ENCODE measurements at places on chromosomes 6 and 20.

GRCh38 chr6:55445648-55446204 is 118.5 kb downstream of the GFRAL start:
- no peak for DNase-seq

GRCh38 chr6:140366991-140367390 is 992.5 kb upstream of the CITED2 start:
- no peak for DNase-seq

- no peak for DNase-seq
These were observed 34.4 kb downstream of the NR2E1 start for GRCh38 chr6:108200186-108200585.

DNA sequence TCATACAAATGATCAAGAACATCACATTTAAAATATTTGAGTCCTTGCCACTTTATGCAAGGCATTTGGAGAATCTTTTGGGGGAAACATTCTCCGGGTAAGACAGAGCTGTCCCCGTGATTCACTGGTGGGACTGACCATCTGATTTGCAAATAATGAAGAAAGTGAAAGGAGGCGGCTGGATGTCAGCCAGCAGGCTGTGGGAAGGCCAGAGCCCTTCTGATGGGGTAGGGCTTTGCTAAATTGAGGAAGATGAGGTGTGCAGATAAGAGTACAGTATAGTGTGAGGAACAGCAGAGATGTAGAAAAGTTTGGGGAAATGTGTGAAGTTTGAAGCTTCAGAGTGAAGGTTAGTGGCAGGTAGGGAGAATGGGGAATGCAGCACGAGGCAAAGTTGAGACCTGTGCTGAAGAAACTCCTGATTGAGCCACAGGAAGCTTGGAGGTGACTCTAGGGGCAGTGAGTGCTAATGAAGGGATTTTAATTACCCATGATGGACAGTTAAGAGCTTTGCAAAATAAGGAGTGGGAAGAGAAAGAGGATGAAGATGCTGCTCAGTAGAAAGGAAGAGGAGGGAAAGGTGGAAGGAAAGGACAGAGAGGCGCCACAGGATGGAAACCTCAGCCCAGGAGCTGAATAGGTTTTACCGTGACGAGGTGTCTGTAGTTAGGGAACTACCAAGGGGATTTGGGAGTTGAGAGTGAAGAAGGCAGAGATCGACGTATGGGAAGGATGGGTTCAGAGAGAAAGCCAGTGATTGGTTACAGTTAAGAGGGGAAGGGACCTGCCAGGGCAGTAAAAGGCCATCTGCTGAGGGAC is 68.7 kb downstream of the SNX9 start:
- no peak for DNase-seq

GRCh38 chr20:23163562-23163961 is 77.4 kb upstream of the CD93 start:
- no peak for DNase-seq

- DNase-seq: no peak
These were observed 568.2 kb downstream of the HDGFL1 start for GRCh38 chr6:23137611-23138010.

DNA sequence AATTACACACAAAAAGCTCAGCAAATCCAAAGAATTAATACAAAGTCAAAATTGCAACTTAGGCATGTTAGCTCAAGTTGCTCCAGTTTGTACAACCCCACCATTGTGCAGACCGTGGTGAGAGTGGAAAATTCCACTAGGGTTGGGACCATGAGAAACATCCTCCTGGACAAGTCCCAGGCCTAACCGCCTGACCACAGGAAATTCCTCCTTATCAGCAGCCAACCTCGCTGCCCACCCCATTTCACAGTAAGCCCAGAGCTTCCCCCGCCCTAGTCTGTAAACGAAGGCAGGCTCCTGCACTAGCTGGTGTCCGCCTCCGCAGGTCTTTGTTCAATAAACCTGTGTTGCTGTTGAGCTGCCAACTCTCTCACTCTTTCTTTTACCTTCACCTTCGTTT is 1023.3 kb downstream of the EYS start:
- no peak for DNase-seq

GRCh38 chr6:18380158-18380836 is 6.9 kb upstream of the RNF144B start:
- no peak for DNase-seq

- no peak for DNase-seq
These were observed 49.8 kb upstream of the ENPP5 start for GRCh38 chr6:46220352-46221221.

GRCh38 chr6:38637756-38638155 is 2.0 kb downstream of the BTBD9 start:
- DNase-seq: no peak

- no peak for DNase-seq
These were observed 981.3 kb upstream of the FLRT3 start for GRCh38 chr20:15318682-15319081.

DNA sequence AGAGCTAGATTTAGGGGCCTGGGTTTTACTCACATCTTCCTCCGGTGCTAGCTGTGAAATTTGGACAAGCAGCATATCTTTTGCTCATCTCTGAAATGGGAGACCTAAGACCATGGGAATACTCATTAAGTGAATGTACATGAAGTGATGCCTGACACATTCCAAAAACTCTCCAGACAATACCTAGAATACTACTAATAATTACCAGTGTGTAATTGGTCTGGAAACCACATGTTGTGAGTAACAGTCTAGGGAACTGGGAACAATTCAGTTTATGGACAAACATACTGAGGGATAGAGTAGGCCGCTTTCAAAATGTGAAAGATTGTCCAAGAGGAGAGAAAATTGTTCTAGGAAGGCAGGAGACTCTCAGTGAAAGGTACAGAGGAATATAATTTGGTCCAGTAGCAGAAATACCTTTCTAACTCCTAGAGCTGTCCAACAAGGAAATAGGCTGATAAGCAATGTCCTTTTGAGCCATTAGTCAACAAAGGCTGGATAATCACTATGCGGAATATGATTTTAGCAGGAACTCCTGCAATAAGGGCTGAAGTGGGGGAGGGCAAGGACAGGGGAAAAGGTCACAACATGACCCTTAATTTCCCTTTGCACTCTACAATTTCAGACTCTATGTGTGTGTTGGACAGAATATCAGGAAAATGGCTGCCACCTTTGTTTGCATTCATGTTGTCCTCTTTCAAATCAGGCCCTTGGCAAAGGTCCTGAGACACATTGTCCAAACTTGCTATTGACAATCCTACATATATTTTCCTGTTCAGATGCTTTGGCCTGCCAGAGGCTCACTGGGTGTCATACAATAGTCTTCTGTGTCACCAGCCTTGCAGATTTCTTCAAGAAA is 315.4 kb downstream of the PLCB1 start:
- DNase-seq: no peak

DNA sequence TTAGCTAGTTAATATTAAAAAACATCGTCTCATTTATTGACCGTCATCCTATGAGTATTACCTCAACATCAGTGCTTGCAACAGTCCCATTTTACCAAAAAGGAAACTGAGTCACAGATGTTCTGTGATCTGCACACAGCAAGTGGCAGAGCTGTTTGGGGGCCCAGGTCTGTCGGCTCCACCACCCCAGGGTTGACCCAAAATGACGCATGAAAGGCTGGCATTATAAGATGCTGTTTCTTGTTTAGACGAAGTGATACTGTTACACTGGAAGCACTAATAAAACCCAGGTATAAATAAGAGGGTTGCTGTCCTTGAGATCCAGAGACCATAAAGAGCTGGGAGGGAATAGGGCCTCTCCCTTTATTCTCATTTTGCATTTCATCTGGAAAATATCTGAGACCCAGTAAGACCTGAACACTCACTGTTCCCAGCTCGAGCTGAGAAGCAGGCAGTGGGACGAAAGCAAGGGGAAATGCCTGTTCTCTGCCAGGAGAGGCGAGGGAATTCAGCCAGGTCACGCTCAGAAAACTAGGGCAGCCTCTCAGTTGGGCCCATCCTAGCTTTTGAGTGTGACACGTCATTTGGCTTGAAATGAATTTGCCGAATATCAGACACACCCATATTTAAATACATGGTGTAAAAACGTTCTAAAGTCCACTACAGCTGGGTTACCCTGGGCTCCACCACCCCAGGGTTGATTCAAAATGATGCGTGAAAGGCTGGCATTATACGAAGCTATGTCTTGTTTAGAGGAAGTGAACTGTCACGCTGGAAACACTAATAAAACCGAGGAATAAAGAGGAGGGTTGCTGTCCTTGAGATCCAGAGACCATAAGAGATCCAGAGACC is 1.4 kb upstream of the MICAL1 start:
- no peak for DNase-seq

DNA sequence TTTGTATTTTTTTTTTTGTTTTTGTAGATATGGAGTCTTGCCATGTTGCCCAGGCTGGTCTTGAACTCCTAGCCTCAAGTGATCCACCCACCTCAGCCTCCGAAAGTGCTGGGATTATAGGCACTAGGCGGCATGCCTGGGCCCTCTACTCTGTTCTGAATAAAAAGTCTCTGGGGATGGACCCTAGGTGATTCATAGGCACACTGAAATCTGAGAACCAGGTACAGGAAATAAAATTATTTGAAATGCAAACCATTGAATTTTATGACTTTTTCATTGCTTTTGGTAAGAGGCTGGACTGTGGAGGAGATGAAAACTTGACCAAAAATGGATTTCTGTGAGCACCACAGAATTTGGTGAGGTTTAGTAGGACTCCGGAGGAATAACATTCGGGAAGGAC is 117.5 kb downstream of the PRIM2 start:
- no peak for DNase-seq

DNA sequence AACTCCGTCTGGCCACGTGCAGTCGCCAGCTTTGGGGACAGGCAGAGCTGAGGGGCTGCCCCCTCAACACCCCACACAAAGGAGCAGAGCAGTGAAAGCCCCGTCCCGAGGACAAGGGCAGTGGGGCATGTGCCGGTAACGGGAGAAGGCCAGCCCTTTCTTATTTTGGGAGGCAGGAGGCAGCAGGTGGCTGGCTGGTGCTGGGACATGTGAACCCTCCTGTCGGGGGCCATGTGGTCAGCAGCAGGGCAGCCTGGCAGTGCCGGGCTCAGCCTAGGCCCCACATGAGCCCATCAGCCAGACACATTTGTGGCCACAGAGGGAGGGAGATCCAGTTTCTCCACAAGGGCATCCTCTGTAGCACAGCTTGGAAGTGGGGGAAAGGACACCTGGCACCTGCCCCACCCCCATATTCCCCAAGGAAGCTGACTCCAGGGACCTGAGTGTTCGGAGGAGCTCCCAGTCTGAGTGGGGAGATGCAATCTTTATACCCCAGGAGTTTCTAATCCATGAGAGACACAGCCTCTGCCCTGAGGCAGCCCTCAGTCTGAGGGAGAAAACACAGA is 137.6 kb downstream of the MRPL14 start:
- DNase-seq: no peak

DNA sequence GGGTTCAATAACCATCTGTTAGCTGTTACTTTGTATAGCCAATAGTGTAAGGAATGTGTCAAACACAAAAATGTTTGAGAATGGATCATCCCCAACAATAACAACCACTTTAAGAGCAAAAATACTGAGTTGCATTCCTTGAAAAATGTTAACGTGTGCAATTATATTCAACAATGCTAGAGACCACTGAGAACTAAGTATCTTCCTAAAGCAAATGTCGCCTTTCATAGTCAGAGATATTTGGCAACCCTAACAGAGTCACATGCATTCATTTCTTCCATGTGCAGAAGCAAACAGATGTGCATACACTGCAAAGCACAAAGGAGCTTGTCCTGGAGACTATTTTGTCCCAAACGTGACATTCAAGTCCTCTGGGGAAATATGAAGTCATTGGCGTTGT is 448.6 kb downstream of the GJA1 start:
- no peak for DNase-seq

- no peak for DNase-seq
These were observed 93.0 kb downstream of the TBC1D7 start for GRCh38 chr6:13235339-13235738.

GRCh38 chr6:56541741-56542360 is 100.8 kb downstream of the DST start:
- no peak for DNase-seq

- no peak for DNase-seq
These were observed 72.7 kb downstream of the ELOVL4 start for GRCh38 chr6:79874531-79875134.

DNA sequence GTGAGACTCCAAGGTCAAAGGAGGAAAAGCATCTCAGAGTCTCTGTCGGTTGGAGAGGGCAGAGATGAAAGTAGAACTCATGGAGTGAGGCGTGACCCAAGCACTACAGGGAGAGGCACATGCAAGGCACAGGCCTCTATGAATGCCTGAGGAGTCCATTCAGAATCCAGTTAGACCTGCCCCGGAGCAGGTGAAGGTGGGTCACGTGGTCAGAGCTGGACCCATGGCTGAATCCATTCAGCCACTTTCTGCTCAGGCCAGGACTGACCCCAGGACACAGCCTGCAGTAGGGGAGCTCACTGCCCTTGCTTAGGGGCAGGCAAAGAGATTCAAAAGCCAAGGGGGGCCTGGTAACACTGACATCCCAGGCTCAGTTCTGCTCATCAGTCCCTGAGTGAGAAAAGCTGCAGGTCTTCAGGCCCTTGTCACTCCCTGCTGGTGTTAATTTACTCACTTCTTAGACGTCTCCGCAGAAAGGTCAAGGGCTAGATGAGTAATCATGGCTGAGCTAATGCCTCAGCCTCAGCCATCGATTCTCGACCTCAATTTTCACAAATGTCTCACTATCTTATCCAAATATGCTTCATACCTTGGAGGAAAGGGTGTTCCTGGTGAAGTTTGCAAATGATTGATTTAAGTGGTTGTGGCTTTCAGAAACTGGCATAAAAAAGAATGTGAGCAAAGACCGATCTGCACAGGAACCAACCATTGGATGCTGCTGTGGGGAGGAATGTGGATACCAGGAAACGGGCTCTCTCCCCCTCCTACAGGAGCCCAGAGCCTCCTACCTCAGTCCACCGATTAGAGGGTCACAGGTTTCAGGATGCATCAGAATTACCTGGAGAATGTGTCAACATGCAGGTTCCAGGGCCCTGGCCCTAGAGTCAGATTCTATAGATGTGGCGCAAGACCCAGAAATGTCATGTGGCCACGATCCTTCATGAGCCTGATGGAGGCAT is 584.4 kb downstream of the PTPRT start:
- DNase-seq: no peak

- no peak for DNase-seq
These were observed 13.4 kb downstream of the CAPN11 start for GRCh38 chr6:44171899-44172546.
